ENCODE measurements at places on chromosomes 16 and 17. TPM values are rescaled to one million over a fixed set of nuclear protein-coding genes. Genes with fewer than 3 reads are reported as not detected.

Gene HS3ST3B1
- 1.0 TPM for total RNA-seq

Gene TUBG1
- 137 TPM for total RNA-seq

Gene NPIPA2
- total RNA-seq, result 2.2 TPM

Gene C16orf92
- not detected for total RNA-seq

Gene NPIPA7
- total RNA-seq, result 5.4 TPM
